ENCODE measurements at places on chromosomes 11 and 22. TPM values are rescaled to one million over a fixed set of nuclear protein-coding genes. Genes with fewer than 3 reads are reported as not detected.

DNA sequence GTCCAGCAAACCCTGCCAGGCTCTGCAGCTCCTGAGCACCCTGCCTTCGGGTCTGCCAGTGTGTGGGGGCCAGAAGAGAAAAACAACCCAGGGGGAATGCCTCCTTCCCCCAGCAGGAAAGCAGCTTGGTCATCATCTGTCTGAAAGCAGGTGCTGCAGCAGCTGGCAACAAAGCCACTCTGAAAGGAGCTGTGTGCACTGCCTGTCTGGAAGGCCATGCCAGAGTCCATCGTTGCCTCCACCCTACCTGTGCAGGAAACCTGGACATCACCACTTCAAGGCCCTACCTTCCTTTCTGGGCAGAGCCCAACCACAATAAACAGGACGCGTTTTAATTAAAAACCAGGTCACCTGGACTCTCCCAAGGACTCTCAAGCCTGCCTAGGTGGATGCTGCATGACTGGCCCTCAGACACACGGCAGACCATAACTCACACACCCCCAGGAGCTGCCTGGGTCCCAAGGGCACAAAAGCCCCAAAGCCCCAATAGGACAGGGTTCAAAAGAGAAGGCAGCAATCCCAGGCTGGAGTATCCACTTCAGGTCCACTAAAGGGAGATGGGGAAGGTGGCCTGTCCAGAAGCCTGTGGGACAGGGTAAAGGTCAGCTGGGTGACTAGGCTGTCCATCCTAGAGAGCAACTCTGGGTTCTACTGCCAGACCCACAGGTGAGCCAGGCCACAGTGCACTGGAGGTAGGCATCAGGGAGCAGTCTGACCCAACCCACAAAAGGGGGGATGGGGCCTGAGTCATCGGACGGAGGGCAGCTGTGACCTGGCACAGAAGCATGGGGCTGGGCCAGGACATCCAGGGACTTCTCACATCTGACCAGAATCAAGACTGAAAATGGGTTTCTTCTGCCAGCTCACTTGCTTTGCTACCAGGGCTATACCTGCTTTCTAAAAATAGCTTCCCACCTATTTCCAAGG is 6.1 kb downstream of the GNB1L start:
- H3K27ac ChIP-seq: no peak overlapping the region
- peaks cover 27% of the 10 kb centered on the region for H3K4me1 ChIP-seq
- peaks cover 32% of the 10 kb centered on the region for H3K36me3 ChIP-seq
- no peaks in the 10 kb centered on the region for H3K27me3 ChIP-seq

GRCh38 chr11:124176925-124177715 is 6.0 kb upstream of the OR10D3 start:
- H3K27ac ChIP-seq: no peak overlapping the region
- DNase-seq: no peak
- H3K27me3 ChIP-seq: no peaks in the 10 kb centered on the region
- H3K4me3 ChIP-seq: no peak overlapping the region

DNA sequence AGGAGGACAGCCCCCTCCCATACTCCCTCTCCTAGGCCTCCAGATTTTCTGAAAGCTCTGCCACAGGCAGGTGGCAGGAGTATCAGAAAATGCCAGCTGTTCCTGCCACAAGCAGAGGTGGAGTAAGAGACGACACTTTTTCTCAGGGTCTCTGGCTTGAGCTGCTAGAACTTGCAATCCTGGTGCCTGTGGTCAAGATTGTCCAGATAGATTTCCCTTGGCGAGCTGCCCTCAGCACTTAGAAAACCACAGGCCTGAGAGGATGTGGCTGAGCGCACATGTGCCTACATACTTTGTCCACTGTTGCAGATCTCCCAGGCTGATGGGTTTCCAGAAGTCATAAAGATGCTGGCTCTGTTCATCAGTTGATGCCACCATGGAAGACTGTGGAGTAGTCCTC is 65.7 kb upstream of the NAV2 start:
- H3K4me3 ChIP-seq: no peak overlapping the region
- H3K4me1 ChIP-seq: peaks cover 11% of the 10 kb centered on the region

Gene GAB4
- not detected for total RNA-seq

DNA sequence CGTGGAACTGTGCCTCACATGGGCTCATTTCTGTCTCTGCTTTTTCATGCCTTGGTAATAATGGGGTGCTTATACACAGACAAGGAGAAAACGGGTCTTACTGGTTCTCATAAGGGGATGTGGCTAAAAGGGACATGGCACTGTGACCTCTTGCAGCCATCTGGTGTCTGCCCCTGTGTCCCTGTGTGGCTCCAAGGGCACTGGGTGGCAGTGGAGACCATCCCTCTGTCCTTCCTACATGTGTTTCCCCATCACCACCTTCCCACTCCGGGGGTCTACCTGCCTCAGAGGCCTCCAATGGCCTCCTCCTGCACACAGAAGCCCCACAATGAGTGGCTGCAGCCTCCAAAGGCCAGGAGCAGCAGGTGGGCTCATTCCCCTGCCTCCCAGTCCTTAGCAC is 221.2 kb downstream of the CEP164 start:
- DNase-seq: no peak
- H3K27me3 ChIP-seq: no peaks in the 10 kb centered on the region
- no peaks in the 10 kb centered on the region for H3K36me3 ChIP-seq
- no peaks in the 10 kb centered on the region for H3K4me1 ChIP-seq

Gene TRIM48
- not detected for total RNA-seq

GRCh38 chr22:49997251-49997599 is 15.3 kb downstream of the IL17REL start:
- H3K4me1 ChIP-seq: peaks cover 8% of the 10 kb centered on the region
- no peaks in the 10 kb centered on the region for H3K36me3 ChIP-seq

GRCh38 chr22:23072077-23072910 is 2.0 kb downstream of the GNAZ start:
- H3K27me3 ChIP-seq: no peaks in the 10 kb centered on the region
- H3K36me3 ChIP-seq: no peaks in the 10 kb centered on the region
- H3K4me1 ChIP-seq: peaks cover 17% of the 10 kb centered on the region
- DNase-seq: no peak
- H3K27ac ChIP-seq: no peak overlapping the region
- H3K4me3 ChIP-seq: no peak overlapping the region

- H3K4me1 ChIP-seq: no peaks in the 10 kb centered on the region
- peaks cover 59% of the 10 kb centered on the region for H3K27me3 ChIP-seq
- peak overlapping the region; percentile 50 for H3K4me3 ChIP-seq
- no peak overlapping the region for H3K27ac ChIP-seq
Observed at GRCh38 chr11:58905011-58905720, 34.1 kb upstream of the GLYATL1 start.

Gene JHY
- total RNA-seq: 1.6 TPM

DNA sequence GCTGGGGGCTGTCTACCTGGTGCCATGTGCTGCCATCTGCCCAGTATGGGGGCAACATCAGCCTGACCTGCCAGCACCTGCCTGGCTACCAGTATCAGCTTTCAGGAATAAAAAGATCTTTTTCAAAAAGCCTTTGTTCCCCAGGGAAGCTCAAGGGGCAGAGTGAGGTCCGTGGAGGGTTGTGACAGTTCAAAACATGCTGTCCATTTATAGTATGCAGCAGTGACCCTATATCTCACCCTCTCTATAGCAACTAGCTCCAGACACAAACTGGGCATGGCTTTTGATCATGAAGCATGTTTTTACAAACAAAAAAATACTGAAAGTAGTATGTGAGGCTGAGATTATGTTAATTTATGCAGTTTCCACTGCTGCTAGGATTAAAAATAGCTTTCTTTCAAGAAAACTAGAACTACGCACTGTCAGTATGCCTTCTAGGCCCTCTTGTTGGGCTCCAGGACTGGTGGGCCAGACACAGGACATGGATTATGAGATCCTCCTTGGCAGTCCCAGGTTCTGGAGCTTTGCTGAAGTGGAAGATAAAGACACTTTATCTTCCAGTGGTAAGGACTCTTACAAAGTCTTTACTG is 23.4 kb downstream of the NAV2 start:
- H3K36me3 ChIP-seq: no peaks in the 10 kb centered on the region
- no peak overlapping the region for H3K4me3 ChIP-seq
- H3K4me1 ChIP-seq: peaks cover 9% of the 10 kb centered on the region
- no peak for DNase-seq

- H3K36me3 ChIP-seq: no peaks in the 10 kb centered on the region
- H3K27me3 ChIP-seq: no peaks in the 10 kb centered on the region
- no peak for DNase-seq
- no peak overlapping the region for H3K4me3 ChIP-seq
- H3K27ac ChIP-seq: no peak overlapping the region
Observed at GRCh38 chr11:127223026-127223425, 222.5 kb upstream of the KIRREL3 start.

GRCh38 chr11:130112071-130112830 is 42.6 kb downstream of the APLP2 start:
- no peak for DNase-seq
- H3K27me3 ChIP-seq: no peaks in the 10 kb centered on the region
- H3K36me3 ChIP-seq: no peaks in the 10 kb centered on the region
- H3K4me3 ChIP-seq: no peak overlapping the region
- H3K27ac ChIP-seq: no peak overlapping the region

- peak; percentile 61 for DNase-seq
- H3K27me3 ChIP-seq: no peaks in the 10 kb centered on the region
- no peak overlapping the region for H3K4me3 ChIP-seq
- no peaks in the 10 kb centered on the region for H3K36me3 ChIP-seq
Observed at GRCh38 chr11:19110295-19110694, 6.7 kb upstream of the ZDHHC13 start.

Gene TCP11L1
- total RNA-seq: 6.9 TPM

Data from heart right ventricle (tissue), 16 donors.